ENCODE measurements at places on chromosomes 6 and 20. TPM values are rescaled to one million over a fixed set of nuclear protein-coding genes. Genes with fewer than 3 reads are reported as not detected.

Gene ANGPT4
- total RNA-seq = not detected

- no peaks in the 10 kb centered on the region for H3K27me3 ChIP-seq
- no peaks in the 10 kb centered on the region for H3K36me3 ChIP-seq
- H3K4me3 ChIP-seq = no peak overlapping the region
- H3K27ac ChIP-seq = no peak overlapping the region
- no peak for DNase-seq
- H3K4me1 ChIP-seq = no peaks in the 10 kb centered on the region
Observed at GRCh38 chr6:13422681-13423221, 64.6 kb downstream of the GFOD1 start.

DNA sequence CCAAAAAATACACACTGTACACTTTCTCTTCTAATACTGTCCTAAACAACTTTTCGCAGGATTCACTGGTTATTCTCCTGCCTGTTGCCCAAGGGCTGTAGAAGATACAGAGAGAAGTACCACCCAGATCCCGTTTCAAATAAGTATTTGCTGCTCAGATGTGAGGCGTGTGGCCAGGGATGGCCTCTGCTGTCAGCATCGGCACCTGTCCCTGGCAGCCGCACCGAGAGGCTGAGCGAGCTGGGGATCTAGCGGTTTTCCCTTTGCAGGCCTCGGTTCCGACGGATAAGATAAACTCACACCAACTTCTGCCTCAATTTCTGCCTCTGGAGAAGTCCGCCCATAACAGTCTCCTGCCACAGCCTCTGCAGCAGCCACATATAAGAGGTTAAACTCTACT lies 685.2 kb upstream of the AGPAT4 start:
- no peaks in the 10 kb centered on the region for H3K36me3 ChIP-seq
- H3K4me3 ChIP-seq = no peak overlapping the region
- H3K27ac ChIP-seq = no peak overlapping the region
- no peaks in the 10 kb centered on the region for H3K4me1 ChIP-seq
- H3K27me3 ChIP-seq = peaks cover 6% of the 10 kb centered on the region

- no peaks in the 10 kb centered on the region for H3K36me3 ChIP-seq
- no peaks in the 10 kb centered on the region for H3K27me3 ChIP-seq
- peak overlapping the region; percentile 67 for H3K27ac ChIP-seq
- H3K4me1 ChIP-seq = peaks cover 21% of the 10 kb centered on the region
Observed at GRCh38 chr6:70413992-70414494, 735 bp downstream of the FAM135A start.

DNA sequence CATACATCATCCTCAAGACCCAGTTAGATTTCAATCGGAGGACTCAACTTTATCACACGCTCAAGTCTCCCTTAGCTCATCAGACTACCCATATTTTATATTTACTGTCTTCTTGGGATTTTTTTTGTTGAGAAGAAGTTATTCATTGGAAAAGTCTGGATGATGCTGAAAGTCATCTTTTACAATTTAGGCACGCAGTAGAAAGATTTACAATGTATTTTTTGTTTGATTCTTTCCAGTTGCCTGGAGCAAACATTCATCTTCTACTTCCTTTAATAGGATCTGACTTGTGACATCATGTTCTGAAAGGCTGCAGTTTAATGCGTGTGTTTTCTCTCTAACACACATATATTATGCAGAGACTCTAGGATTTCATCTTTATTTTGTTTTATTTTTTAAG lies 235.7 kb downstream of the DOK5 start:
- no peak overlapping the region for H3K27ac ChIP-seq
- H3K36me3 ChIP-seq = no peaks in the 10 kb centered on the region
- H3K27me3 ChIP-seq = no peaks in the 10 kb centered on the region

Gene GPX5
- total RNA-seq = not detected

- H3K36me3 ChIP-seq = no peaks in the 10 kb centered on the region
- H3K4me1 ChIP-seq = no peaks in the 10 kb centered on the region
- DNase-seq = no peak
- H3K4me3 ChIP-seq = no peak overlapping the region
Observed at GRCh38 chr6:88119769-88120168, 46.4 kb downstream of the CNR1 start.

Data from HCT116 (cell line).